ENCODE measurements at places on chromosomes 4 and X.

- DNase-seq = no peak
These were observed 115.1 kb upstream of the STX18 start for GRCh38 chr4:4656977-4657376.

- DNase-seq = no peak
These were observed 81.3 kb upstream of the SCML1 start for GRCh38 chrX:17656035-17656418.

- DNase-seq = no peak
These were observed 836 bp downstream of the PRRG1 start for GRCh38 chrX:37350034-37350365.

GRCh38 chr4:148004228-148004857 lies 272.5 kb downstream of the ARHGAP10 start:
- no peak for DNase-seq

- no peak for DNase-seq
These were observed 221.1 kb downstream of the BMPR1B start for GRCh38 chr4:94978904-94979303.

GRCh38 chrX:120736989-120737388 lies 107.1 kb upstream of the C1GALT1C1 start:
- no peak for DNase-seq

- no peak for DNase-seq
These were observed 12.3 kb downstream of the FHL1 start for GRCh38 chrX:136159611-136160025.

GRCh38 chr4:6763330-6763851 lies 19.1 kb upstream of the KIAA0232 start:
- DNase-seq = no peak

DNA sequence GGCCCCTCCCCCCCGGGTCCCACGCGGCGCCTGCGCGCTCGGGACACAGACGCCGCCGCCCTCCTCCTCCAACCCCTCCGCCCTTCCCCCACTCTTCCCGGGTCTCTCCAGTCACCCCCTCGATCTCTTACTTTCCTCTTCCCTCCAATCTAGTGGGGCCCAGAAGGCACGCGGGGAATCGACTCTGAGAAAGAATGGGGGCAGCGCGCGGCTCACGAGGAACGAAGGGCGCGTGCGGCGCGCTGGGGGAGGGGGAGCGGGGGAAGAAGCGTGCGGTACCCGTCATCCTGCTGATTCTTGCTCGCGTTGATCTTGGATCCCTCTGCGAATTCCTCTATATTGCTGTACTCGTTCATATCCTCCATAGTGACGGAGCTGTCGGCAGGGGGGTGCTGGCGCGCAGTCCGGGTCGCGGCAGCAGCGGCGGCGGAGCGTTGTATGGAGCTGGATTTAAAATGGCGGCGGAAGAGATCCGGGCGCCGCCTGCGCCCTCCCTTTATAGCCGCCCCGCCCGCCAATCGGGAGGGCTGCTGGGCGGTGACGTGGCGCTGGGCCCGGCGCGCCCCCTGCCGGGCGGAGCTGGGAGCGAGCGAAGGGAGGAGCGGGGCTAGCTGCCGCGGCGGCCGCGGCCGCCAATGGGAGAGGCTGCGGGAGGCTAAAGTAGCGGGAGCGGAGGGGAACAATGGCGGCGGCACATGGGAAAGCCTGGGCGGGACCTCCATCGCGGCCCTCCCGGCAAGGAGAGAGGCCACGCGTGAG lies 1.1 kb downstream of the HNRNPDL start:
- DNase-seq = peak; percentile 84

- DNase-seq = no peak
These were observed 54.4 kb downstream of the KDM6A start for GRCh38 chrX:44927398-44927797.

GRCh38 chrX:147733369-147733768 lies 178.3 kb upstream of the FMR1 start:
- no peak for DNase-seq

DNA sequence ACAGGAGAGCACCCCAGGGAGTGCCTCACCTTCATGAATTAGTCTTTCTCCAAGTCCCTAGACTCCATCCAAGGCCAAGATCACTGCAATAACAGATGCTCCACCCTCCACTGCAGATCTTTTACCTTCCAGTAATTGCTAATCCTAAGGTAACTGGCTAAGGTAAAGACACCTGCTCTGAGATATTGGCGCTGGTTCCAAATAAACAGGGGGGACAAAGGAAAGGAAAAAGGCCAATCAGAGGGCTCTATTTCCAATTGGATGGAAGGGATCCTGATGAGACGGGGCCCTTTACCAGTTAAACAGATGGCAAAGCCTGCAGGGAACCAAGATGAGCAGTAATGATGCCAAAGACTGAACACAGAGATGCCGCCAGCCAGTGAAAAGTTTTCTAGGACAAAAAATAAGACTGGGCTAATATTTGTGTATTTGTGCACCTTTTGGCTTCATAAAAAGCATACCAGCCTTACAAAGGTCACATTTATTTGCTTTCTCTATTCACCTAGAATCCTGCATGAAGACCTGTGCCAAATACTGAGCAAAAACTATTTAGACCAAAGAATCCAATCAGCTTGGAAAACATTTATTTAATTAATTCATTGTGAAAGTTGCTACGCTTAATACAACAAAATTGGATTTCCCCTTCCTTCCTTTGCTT lies 148.5 kb downstream of the PPP3CA start:
- no peak for DNase-seq

- DNase-seq = no peak
These were observed 6.9 kb upstream of the KIAA1210 start for GRCh38 chrX:119134466-119134865.

GRCh38 chr4:104964410-104965175 lies 182.1 kb upstream of the TET2 start:
- DNase-seq = no peak

GRCh38 chr4:2126309-2127043 lies 67.3 kb downstream of the NAT8L start:
- DNase-seq = no peak

GRCh38 chrX:133412246-133412645 lies 3.0 kb downstream of the GPC4 start:
- DNase-seq = no peak

- no peak for DNase-seq
These were observed 44.8 kb upstream of the HERC6 start for GRCh38 chr4:88333741-88334405.

GRCh38 chr4:26751838-26752237 lies 108.8 kb upstream of the STIM2 start:
- DNase-seq = no peak

DNA sequence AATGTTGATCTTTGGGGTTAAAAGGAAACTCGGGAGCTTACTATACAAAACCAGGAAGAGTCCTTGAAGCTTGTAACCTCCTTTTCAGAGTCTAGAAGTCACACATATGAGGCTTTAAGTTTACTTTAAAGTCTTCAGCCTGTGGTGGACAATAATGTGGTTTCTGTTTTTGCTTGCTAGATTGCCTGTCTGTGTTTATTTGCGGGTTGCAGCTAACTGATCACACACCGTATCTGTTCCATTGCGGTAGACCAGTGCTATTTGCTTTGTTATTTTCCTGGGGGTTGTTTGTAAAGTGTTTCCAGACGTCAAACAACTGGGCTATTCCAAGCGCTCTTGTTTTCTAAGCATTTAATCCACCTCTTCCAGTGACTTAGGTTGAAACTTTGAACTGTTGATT lies 143.0 kb upstream of the GYPA start:
- DNase-seq = no peak

DNA sequence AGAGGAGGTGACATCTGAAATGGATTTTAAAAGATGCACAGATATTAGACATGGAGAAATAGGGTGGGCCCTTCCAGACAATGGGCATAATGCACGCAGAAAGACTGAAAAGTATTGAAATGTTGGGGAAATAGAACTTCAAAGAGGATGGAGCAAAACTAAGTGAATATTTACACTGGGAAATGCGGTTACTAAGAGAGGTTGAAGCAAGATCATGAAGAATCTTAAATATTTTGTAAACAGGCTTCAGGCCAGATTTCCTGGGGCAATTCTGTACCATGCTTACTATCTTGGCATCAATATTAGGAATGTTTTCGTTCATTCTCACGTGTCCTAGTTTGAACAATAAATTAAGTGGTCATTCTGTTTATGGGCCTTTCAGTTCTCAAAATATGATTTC lies 216.3 kb downstream of the ADAMTS3 start:
- DNase-seq = no peak

DNA sequence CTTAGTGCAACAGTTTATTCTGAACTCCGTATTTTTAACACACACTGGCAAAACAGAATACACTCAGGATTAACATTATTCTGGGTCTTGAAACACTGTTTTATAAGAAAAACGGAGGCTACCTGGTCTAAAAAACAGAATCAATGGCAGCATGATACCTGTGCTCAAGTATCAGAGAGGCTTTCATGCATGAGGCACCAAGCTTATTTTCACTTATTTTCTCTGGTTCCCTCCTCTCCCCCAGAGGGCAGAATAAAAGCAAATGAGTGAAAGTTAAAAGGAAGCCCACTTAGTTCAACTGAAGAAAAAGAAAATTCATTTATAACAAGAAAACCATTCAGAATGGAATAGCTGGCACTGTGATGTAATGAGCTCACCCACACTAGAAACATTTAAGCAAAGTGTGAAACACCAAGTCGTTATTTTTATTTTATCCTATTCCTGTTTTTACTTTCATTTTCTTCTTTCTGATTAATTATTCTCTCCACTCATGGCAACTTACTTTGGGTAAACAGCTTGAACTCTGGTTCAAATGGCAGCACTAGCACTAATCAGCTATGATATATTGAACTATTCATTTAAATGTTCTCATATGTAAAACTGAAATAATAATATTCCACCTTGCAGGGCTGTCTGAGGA lies 211.8 kb downstream of the PPP3CA start:
- no peak for DNase-seq

DNA sequence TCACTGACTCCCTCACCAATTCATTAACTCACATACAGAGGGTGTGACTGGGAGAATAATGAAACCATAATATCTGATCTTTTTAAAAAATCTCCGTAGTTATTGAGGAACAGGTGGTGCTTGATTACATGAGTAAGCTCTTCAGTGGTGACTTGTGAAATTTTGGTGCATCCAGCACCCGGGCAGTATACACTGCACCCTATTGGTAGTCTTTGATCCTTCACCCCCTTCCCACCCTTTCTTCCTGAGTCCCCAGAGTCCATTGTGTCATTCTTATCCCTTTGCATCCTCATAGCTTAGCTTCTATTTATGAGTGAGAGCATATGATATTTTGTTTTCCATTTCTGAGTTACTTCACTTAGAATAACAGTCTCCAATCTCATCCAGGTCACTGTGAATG lies 1143.8 kb downstream of the PCDH19 start:
- no peak for DNase-seq

DNA sequence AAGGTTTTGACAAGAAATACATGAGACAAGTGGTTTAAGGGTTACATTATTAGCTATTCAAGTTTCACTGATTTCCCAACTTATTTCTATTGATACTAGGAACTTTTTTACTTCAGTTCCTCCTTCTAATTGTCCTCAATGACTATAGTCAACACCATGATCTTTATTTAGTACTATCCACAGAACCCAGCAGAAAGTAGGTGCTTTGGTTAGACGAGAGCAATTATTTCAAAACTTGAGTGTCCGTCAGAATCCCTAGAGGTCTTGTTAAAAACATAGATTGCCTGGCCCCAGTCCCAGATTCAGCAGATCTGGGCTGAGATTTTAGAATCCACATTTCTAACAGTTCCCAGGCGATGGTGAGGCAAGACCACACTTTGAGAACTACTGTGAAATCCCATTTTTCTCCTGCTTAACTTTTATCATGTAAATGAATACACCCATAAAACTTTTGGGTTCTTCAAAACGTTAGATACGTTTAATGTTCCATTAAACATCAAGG lies 17.9 kb downstream of the EXOC1 start:
- no peak for DNase-seq

DNA sequence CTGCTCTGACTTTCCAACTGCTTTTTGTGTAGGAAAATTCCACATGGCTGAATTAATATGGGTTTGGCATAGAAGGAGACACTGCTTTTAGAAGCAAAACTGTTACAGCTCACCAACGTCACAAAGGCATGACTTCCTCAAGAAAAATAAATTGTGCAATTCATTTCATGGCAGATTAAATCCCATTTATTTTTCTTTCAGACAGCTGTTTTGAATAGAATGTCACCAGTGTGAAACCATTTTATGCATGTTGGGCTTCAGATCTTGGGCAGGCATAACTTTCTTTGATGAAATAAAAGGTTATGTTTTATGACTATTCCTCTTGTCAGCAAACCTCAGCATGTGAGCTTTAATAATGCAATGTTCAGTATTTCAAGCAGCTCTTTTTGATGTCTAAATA lies 542.8 kb downstream of the GALNTL6 start:
- no peak for DNase-seq

DNA sequence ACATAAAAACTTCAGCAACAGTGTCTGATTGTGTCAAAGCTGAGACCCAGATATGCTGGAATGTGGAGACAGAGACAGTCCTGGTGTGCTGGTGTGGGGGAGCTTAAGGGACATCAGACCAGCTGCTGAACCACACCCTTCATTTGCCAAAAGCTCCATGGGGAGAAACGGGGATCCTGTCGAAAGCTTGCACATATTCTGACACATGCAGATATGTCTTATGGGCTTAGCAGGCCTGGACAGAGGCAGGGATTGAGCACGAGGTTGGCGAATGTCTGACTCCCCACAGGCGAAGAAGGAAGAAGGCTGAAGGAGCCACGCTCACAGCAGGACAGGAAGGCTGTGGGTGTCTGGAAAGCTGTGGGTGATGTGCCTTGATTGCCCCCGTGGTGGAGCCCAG lies 72.1 kb upstream of the ACSL1 start:
- no peak for DNase-seq

GRCh38 chr4:140212646-140213045 lies 58.7 kb upstream of the MAML3 start:
- no peak for DNase-seq

- no peak for DNase-seq
These were observed 52.4 kb downstream of the MAPK10 start for GRCh38 chr4:86307432-86307831.

- DNase-seq = no peak
These were observed 602.8 kb downstream of the INPP4B start for GRCh38 chr4:142243255-142243654.

DNA sequence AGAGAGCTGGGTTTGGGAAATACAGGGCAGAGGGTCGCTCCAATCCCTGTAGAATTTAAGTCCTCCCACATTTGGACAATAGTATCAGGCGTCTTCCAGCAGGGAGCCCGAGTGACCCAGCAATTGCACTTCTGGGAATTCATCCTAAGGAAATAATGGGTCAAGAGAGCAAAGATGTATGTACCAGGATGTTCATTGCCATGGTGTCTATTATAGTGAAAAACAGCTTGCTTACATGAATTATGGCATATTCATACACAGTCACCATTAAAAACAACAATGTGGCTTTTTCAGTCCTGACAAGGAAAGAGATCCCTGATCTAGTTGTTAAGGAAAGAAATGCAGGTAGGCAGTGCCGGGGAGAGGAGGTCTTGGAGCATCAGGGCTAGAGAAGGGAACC lies 167.7 kb downstream of the PJA1 start:
- no peak for DNase-seq

- DNase-seq = no peak
These were observed 15.4 kb upstream of the DOCK11 start for GRCh38 chrX:118480172-118480571.

DNA sequence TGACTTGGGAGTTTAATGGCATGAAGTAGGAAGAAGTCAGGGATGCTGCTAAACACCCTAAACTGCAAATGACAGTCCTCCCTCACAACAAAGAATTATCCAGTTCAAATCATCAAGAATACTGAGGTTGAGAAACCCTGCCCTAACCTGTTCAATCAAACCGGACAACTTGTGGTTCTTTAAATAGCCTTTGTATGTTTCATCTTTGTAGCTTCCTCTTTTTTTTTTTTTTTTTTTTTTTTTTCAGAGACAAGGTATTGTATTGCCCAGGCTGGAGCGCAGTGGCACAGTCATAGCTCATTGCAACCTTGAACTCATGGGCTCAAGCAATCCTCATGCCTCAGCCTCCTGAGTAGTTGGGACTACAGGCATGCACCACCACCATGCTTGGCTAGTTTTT lies 52.5 kb upstream of the TTC29 start:
- DNase-seq = no peak

All from T-cell (primary cell).